ENCODE measurements at places on chromosomes 2 and 18.

- DNase-seq = peak; percentile 94
These were observed 85.5 kb upstream of the PGAP1 start for GRCh38 chr2:197011801-197012641.

GRCh38 chr18:12049978-12050811 lies 43.4 kb upstream of the ANKRD62 start:
- DNase-seq = peak; percentile 53

GRCh38 chr2:152718909-152719645 lies 657 bp downstream of the ARL6IP6 start:
- peak; percentile 25 for DNase-seq

GRCh38 chr18:46706968-46707367 lies 49.9 kb downstream of the ST8SIA5 start:
- DNase-seq = no peak

GRCh38 chr2:39689876-39690275 lies 24.2 kb downstream of the TMEM178A start:
- DNase-seq = no peak

GRCh38 chr2:125684256-125684655 lies 971.7 kb upstream of the GYPC start:
- DNase-seq = no peak

- DNase-seq = no peak
These were observed 98.9 kb upstream of the OTOS start for GRCh38 chr2:240239325-240239724.

DNA sequence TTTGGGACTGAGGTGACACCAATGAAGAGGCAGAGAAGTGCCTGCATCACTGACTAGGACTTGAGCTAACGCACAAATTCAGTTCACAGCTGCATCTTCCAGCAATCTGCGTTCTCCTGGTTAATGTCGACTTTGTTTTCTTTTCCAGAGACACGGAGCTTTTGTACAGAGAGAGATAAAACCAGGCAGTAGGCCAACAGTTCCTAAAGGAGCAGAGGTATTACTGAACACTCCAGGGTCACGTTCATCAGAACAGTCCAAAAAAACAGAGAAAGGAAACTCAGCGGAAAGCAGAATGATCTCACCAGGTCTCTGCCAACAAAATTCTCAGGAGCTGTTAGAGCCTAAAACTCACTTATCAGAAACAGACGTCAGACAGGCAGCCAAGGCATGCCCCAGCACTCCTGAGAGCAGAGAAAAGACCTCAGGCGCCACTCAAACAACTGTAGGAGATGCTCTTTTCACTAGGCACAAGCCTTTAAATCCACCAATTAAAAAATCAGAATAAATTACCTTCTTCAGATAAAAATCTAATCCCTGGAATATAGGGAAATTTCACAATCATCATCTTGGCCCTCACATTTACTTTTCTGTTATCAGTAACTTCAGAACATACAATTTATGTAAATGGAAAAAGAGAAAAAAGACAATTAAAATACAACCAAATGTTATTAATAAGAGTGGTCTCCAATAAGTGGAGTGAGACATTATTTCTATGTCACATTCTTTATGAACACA lies 95.9 kb upstream of the SPTBN1 start:
- DNase-seq = peak; percentile 49

GRCh38 chr2:224655006-224655537 lies 61.1 kb downstream of the CCDC195 start:
- no peak for DNase-seq

- DNase-seq = no peak
These were observed 201.3 kb upstream of the OSR1 start for GRCh38 chr2:19559596-19560240.

DNA sequence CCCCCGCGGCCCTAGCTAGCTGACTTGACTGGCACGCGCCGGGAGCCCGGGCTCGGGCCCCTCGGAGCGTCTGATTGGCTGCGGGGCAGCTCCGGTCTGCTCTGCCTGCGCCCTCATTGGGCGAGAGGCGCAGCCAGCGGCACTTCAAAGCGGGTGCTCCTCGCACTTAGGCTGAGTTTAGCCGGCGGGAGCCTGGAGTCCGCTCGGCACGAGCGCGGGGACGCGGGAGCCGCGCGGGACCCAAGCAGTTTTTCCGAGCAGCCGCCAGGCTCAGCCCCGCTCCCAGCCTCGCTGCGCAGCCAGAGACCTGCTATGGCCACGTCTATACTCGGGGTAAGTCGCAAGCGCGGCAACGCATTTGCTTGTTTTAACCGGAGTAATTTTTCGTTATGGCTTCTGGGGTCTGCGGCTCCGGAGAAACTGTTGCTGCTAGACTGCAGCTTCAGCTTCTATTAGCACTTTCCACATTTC lies at the start of gene SP9:
TSS of gene SP9 (plus strand) at position 174 of the 471 bp plus-strand sequence. CDS start at position 313, 139 bp downstream.
- DNase-seq = no peak

- DNase-seq = no peak
These were observed 54.0 kb downstream of the COA5 start for GRCh38 chr2:98554116-98554861.

DNA sequence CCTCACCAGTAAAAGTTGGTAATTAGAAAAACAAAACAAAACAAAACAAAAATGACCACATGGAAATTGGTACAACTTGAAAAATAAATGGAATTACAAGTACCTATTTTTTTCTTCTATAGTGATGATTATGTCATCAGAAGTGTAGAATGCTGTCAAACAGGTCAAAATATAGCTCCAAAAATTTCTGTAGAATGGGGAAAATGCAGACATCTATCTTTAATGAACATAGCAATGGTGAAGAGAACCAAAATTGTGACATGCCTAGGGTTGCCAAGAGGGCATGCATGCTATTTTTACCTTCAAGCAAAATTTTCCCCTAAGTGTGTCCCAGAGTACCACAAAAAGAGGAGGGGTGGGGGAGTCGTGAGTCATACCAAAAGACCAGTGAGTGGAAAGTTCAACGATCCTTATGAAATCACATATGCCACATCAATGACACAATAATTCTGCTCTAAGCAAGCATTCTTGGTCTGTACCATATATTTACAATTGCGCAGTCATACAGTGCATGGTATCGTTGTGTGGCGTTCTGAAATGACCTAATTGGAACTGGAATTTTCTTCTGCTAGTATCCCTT lies 1436.4 kb downstream of the SUCLG1 start:
- DNase-seq = no peak

GRCh38 chr2:127658641-127659407 lies 12.9 kb downstream of the GPR17 start:
- DNase-seq = no peak

- no peak for DNase-seq
These were observed 932.2 kb upstream of the FANCL start for GRCh38 chr2:59173325-59173724.

GRCh38 chr18:24801001-24801400 lies 340.6 kb downstream of the HRH4 start:
- DNase-seq = no peak

- no peak for DNase-seq
These were observed 24.7 kb downstream of the MGAT5 start for GRCh38 chr2:134278553-134278952.

GRCh38 chr2:50647381-50647780 lies 384.6 kb downstream of the NRXN1 start:
- no peak for DNase-seq

DNA sequence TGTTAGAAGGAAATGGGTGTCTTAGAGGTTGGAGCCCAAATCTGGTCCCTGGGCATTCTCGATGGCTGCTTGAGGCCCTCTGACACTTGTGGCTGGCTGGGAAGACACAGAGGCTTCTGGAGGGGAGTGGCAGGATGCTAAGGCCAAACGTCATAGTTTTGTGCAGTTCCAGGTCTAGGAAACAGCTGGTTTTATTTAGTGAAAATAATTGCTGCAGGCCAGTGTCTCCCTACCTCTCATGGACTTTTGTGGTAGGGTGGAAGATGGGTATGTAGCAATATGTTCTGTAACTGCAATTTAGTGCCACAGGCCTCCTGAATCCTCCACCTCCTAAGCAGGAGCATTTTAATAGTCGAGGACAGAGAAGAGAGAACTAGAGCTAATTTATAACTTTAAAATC lies 32.2 kb upstream of the SPRED2 start:
- DNase-seq = no peak

GRCh38 chr2:133414486-133415209 lies 153.6 kb downstream of the NCKAP5 start:
- DNase-seq = no peak

GRCh38 chr2:33166287-33166881 lies 219.6 kb downstream of the LTBP1 start:
- no peak for DNase-seq

DNA sequence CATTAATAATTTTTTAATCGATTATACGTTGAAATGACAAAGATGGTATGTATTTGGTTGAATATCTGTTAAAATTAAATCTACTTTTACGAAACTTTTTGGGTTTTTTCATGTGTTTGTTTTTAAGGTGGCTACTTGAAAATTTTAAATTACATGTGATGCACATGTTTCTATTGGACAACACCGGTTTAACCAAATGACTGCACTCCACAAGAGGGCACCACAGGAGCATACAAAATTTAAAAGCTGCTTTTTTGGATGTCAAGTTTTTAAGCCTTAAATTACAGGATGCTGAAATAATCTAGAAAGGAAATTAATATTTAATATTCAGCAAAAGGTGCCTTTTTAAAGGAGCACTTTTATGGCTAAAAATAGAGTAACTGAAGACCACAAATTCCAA lies 98.7 kb downstream of the ACVR1 start:
- DNase-seq = peak; percentile 50

DNA sequence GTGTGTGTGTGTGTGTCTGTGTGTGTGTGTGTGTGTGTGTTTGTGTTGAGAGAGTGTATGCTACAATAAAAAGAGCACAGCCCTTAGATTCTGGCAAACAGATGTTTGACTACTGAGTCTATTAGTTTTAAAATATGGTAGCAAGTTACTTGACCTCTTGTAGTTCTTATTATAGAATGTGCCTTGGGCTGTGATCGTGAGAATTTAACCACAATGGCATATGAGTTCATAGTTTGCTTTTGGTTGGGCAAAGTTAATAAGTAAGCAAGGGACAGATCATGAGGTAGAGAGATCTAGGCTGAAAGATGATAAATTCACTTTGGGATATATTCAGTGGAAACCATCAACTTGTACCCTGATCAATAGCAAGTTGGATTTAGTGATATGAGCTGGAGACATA lies 334.3 kb upstream of the VWC2L start:
- DNase-seq = no peak

- DNase-seq = no peak
These were observed 75.8 kb downstream of the KCNG2 start for GRCh38 chr18:79873449-79874110.

GRCh38 chr18:60417946-60418345 lies 45.4 kb upstream of the MC4R start:
- no peak for DNase-seq

DNA sequence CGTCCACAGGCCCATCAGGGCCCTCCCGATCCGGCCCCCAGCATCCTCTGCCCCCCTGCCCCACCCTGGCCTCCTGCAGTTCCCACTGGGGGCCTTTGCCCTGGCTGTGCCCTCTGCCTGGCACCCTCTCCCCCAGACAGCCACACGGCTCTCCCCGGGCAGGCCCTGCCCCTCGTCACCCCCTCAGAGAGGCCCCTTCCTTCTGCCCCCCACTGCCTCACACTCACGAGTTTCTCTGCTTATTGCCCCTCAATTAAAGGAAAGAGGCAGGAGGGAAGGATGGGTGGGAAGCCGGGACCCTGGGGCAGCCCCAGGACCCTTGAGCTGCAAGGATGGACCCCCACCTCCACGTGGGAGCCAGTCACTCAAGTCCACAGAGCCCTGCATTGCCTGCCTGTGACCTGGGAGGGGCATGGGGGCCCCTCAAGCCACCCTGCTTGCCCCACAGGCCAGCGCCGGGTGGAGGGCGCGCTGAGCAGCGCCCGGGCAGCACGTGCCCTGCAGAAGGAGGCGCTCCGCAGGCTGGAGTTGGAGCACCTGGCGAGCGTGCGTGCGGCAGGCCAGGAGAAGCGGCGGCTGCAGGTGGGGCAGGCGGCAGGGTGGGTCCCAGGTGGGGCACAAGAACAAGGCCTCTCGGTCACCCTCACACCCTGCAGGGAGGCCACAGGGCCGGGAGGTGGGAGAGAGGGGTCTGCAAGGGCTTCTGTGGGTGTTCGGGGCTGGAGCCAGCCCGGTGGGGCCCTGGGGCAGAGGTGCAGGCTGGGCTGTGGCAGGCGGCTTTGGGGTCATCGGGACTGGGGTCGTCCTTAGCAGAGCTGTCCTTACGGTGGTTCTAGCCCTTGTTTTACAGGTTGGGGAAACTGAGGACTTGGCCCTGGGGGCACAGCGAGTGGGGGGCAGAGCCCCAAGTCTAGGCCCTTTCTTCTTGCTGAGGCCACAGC lies 30.5 kb upstream of the SNED1 start:
- no peak for DNase-seq

GRCh38 chr18:31042406-31043181 lies at the start of gene DSC3:
DSC3 (minus strand) TSS chr18:31042742; CDS start chr18:31042660, 82 bp downstream.
- no peak for DNase-seq

GRCh38 chr2:224211181-224211480 lies 172.0 kb upstream of the SERPINE2 start:
- no peak for DNase-seq

- no peak for DNase-seq
These were observed 240.2 kb downstream of the DYSF start for GRCh38 chr2:71693286-71694270.

DNA sequence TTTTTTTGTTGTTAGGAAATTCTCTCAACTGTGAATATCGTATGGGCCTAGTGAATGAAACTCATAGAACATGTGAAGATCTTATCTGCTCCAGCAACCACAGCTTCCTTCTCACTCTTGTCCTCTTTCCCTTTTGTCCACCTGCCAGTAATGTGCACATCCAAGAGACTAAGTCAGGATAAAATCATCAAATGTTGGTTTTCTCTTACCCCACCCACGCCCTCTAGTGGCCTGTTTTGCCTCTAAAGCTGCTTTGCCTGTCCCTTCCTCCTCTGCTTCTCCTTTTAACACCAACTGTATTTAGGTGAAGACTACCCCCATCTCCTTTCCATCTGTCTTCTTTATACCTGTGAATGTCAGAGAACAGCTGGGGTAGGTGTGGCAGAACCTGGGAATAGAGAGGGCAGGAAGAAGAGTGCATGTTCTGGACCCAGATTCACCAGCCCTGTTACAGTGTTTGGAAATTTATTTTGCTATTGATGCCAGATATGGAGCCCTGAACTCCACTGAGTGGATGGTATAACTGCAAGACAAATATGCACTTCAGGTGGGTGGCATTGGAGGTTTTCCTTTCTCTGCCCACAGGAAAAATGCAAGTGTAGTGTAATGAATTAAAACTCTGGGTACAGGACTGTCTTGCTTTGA lies 8.4 kb upstream of the MGAT5 start:
- DNase-seq = peak; percentile 90

GRCh38 chr18:63646936-63647335 lies 2.9 kb upstream of the SERPINB4 start:
- no peak for DNase-seq

- DNase-seq = no peak
These were observed 38.3 kb downstream of the NIFK start for GRCh38 chr2:121698318-121698930.

GRCh38 chr2:72916743-72917137 lies 579 bp upstream of the EMX1 start:
- DNase-seq = no peak

DNA sequence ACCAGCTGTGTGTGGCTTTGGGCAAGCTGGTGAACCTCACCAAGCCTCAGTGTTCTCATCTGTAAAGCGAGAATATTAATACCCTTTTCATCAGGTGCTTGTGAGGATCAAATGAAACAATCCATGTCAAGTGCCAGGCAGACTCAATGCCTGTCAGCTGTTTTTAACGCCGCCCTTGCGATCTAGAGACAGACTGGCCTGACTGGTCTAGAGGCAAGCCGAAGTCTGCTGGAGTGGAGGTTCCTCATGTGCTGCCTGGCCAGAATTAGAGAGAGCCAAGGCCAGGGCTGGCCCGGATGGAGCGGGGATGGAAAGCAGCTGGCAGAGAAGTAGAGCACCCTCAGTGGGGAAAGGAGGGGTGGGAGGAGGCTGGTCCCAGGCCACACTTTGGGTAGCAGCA lies 74.5 kb upstream of the B3GNT7 start:
- DNase-seq = no peak
